Amygdala (tissue), 56 donors: ENCODE measurements at places on chromosomes 6 and 20.

DNA sequence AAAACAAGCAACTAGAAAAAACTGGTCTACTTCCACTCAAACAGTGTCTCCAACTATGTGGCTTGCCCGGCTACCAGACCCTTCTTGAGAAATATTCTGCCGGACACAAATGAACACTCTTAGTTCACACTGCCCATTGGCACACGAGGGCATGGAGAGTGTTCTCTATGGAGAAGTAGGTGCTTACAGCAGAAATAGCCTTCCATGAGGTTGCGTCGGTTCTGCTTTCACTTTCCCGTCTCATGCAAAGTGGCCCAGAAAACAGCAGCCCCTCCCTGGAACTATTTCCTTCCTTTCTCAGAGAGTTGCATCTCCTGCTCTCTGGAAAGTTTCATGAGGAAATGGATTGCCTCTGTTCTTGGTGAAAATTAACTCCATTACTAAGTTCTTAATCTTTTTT, 9.5 kb upstream of the HLA-DOA start:
- no peak for DNase-seq

DNA sequence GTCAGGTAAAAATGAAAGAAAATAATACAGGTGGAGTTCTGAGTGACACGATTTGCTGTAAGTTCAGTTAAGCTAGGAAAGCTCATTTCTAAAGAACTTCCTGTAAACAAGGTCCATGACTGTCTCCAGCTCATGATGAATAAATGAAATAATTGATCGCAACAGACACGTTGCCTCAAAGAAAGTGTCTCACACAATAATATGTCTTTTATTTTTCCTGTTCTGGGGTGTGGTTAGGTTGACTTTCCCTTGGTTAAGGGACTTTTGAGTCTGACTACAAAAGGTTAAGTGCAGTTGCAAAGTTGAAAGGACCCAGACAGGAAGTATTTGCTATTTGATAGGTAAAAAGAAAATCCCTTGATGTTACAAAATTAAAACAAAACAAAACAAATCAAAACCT, 304.2 kb upstream of the PRDM1 start:
- DNase-seq, result no peak

DNA sequence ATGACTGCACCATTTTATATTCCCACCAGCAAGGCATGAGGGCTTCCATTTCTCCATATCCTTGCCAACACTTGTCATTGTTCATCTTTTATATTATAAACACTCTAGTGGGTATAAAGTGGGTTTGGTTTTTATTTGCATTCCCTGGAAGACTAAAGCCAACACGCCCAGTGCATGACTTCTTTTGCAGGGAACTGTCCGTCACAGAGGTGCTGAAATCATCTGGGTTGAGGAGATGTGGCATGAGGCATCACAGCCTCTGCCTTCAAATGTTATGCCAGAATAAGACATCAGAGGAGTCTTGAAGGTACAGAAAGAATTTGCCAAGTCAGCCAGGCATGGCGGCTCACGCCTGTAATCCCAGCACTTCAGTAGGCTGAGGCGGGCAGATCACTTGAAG, 29.9 kb upstream of the FAM210B start:
- DNase-seq, result no peak

GRCh38 chr6:138101946-138102731, 5.1 kb downstream of the PERP start:
- DNase-seq, result no peak

DNA sequence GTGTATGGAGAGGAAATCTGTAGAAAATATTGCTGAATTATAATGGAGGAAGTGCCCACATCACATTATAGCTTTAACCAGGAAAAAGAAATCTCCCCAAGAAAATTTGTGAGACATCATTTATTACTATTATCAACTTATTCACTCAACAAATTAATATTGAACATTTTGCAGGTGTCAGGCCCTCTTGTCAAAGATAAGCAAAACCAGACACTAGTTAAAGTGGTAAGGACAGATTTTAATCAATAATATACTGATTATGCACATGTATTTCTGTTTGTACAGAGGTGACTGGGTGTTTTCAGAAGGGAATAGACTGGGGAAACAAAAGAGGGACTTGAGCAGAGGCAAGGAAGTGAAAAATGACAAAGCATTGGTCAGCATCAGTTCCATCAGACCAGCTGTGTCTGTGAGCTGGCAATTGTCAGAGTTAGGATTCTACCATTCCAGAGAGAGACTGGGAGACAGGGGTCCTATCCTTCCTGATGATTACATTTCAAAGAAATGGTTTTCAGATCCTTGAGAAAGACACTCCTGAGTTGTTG, 519.2 kb downstream of the UTRN start:
- DNase-seq, result no peak

DNA sequence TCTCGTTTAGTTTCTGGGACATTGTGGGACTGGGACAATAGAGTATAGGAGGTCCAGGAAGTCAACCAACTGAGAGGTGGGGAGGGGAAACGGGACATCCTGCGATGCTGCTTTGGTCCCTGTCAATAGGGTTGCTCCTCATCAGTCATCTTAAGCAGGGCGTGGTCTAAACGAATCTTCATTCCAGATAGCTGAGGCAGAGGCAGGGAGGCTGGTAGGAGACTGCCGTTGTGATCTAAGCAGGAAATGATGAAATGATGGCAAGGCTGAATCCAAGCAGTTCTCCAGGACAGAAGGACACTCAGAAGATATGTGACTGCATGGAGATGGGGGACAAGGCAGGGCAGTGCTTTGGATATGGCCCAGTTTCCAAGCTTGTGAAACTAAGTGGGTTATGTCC, 953.4 kb downstream of the KIF16B start:
- DNase-seq, result no peak

DNA sequence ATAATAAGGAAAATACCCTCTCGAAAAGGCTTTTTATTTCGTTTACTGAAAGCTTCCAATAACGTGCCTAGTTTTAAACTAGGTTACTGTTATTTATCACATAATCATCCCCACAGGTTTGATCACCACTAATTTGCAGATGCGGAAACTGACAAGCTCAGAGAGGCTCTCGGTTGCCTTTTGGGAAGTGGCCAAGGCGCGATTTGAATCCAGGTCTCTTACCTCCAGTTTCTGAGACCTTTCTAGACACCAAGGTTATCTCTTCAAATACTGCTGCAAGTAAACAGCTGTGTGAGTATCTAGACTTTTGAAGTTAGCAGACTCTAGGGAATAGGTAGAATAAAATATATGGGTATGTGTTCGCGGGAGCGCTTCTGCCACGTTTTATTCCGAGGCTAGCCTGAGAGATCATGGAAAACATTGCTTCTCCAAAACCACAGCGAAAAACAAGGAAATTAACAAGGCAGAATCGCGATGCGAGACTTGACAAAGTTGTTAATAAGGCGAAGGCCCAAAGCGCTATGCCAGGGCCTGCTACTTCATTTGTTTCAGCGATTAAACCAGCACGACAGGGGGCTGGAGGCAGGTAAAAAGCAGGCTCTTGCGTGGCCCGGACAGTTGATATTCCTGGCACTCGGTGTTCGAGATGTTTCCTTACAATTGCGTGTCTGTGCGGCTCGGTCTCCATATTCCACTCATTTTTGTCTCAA, 1.8 kb upstream of the JARID2 start:
- no peak for DNase-seq

DNA sequence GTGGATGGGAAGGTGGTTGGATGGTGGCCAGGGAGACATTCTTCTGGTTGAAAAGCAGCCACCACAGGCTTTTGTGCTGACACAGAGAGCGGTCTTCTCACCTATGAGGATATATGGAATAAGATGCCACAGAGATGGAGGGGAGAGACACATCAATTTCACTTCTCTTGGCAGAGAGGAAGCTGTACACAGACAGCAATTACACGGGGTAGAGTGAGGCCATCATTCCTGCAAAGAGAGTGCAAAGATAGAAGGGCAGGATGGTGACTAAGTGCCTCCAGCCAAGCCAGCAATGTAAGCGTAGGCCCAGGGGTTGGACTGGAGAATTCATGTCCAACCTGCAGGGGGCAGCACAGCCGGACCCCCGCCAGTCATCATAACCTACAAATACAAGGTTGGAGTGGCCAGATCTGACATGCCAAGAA, 56.4 kb downstream of the NRN1 start:
- DNase-seq, result no peak

GRCh38 chr20:39874049-39874893, 814.8 kb downstream of the MAFB start:
- DNase-seq, result no peak

- DNase-seq, result no peak
Measured at GRCh38 chr20:10404023-10404628, 29.9 kb downstream of the MKKS start.

GRCh38 chr20:7383216-7383615, 557.0 kb downstream of the HAO1 start:
- DNase-seq, result no peak

GRCh38 chr6:3449750-3450305, 7.0 kb downstream of the SLC22A23 start:
- DNase-seq, result no peak

- no peak for DNase-seq
Measured at GRCh38 chr6:44650495-44650894, 263.0 kb downstream of the CDC5L start.

DNA sequence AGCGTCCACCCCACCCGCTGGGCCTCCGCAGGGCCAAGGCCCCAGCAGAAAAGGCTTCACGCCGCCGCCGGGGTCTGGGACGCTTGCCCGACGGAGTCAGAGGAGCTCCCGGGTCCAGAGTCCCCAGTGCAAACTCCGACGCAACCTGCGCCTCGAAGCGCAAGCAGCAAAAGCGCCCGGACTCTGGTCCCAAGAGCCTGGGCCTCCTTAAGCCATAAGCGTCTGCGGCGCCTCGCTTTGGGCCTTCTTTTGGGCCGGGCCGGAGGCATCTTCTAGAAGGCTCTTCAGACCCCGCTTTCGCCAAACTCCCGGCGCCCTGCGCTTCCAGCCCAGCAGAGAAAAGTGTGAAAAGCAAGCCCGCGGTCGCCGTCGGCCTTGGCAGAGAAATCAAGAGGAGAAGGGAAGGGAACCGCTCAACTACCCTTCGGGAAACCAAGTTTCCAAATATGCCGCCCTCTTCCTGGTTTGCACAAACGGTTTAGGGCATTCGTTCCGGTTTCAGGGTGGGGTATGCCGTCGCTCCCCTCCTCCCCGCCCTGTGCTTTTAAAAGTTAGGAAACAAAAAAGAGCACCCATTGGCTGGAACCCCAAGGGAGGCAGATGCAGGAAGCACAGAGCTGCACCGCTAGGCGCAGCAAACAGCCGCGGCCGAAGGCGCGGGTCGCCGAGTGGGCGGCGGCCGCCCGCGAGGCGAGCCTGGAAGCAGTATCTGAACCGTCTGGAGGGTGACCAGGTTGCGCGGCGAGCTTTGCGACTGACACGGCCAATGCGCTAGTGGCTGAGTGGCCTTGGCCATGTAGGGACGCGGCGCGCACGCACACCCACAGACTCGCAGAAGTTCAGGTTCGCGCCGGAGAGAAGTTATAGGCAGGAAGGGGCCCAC, 1.2 kb downstream of the TBX18 start:
- DNase-seq, result no peak

- no peak for DNase-seq
Measured at GRCh38 chr6:107560657-107561056, 70.7 kb downstream of the SOBP start.

DNA sequence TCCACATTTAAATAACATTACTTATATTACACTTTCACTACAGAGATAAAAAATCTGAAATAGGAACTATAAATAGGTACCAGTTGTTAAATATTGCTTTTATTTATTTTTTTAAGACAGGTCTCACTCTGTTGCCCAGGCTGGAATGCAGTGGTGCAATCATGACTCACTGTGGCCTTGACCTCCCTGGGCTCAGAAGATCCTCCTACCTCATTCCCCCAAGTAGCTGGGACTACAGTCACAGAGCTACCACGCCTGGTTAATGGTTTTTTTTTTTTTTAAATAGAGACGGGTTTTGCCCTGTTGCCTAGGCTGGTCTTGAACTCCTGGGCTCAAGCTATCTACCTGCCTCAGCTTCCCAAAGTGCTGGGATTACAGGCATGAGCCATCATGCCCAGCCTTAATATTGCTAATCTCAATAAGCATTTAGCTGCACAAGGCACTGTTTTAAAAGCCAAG, 17.3 kb downstream of the EEF1E1 start:
- no peak for DNase-seq

- DNase-seq, result no peak
Measured at GRCh38 chr6:149098700-149099276, 218.7 kb upstream of the TAB2 start.

DNA sequence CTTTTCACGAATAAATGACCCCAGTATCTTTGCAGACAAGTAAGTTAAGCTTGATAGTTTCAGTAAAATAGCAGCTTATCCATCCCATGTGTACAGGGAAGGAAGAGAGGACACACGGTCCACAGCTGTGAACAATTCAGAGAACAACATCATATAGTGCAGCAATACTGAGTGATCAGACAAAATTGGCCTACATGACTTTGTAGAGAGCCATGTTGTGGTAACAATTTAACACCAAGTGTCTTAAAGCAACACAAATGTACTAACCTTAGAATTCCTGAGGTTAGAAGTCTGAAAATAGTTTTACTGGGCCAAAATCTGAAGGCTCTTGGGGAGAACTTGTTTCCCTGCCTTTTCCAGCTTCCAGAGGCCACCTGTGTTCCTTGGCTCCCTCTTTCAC, 12.5 kb downstream of the FAM184A start:
- DNase-seq, result no peak

- DNase-seq, result peak; percentile 4
Measured at GRCh38 chr20:21719592-21720214, 14.2 kb downstream of the PAX1 start.

GRCh38 chr6:8057793-8058192, 6.4 kb downstream of the BLOC1S5 start:
- no peak for DNase-seq

- DNase-seq, result no peak
Measured at GRCh38 chr6:75504465-75505222, 11.0 kb upstream of the FILIP1 start.

DNA sequence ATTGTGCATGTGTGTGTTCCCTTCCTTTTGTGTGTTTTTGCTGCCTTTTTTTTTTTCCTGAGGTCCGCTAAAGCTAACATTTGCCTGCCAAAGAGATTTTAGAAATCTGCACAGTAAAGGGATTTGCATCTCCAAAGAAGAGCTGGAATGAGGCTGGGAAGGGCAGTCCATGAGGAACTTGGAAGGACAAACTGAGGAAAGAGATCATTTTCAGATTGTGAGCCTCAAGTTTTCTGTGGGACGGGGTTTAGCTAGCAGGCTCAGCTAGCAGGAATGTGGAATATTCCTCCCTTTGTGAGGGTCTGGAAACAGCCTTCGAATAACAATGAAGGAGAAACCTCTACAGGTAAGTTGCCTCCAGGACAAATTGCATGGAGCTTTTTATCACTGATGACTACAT, 3.8 kb downstream of the INSM1 start:
- no peak for DNase-seq

GRCh38 chr6:43070028-43070632, 6.0 kb upstream of the PTK7 start:
- no peak for DNase-seq

- DNase-seq, result no peak
Measured at GRCh38 chr20:63123331-63123741, 92.6 kb downstream of the YTHDF1 start.

GRCh38 chr6:75934643-75935472, 137.6 kb downstream of the IMPG1 start:
- DNase-seq, result peak; percentile 10

DNA sequence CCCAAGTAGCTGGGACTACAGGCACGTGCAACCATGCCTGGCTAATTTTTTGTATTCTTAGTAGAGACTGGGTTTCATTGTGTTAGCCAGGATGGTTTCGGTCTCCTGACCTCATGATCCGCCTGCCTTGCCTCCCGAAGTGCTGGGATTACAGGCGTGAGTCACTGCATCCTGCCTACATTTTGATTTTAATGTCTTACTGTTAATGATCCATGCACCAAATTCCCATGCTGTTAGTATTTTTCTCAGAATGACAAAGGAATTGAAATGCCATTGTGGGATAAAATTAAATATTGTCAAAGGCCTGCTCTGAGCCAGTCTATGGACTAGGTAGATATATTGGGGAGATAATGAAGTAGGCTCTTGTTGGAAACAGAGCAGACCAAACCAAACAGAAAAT, 28.2 kb downstream of the CBFA2T2 start:
- DNase-seq, result no peak
